ENCODE measurements at places on chromosomes 2 and 18.
A peak's percentile ranks its signal among the peaks of the same experiment; 100 is the strongest.

DNA sequence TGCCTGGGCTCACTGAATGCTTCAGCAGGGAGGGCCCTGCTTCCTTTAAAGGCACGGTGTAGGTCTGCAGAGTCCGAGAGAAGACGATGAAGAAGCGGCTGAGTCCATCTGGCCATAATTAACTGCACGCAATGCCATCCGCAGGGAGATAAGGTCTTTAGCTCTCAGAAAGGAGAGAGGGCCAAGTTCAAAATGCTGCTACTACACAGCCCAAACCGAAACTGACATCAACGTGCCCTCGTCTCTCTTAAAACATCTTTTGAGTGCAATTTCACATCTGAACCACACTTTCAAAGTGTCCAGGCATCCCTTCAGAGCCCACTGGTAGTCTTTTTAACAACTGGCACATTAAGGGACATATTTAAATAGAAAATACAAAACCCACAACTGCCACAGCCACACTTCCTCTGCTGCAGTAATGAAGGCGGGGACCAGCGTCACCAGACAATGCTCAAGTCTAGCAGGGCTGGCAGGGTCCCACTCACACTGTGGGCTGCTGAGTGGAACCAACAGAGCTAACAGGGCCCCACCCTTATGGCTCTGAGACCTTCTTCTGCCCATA is 35.8 kb downstream of the ST3GAL5 start:
- DNase-seq = peak; percentile 40

DNA sequence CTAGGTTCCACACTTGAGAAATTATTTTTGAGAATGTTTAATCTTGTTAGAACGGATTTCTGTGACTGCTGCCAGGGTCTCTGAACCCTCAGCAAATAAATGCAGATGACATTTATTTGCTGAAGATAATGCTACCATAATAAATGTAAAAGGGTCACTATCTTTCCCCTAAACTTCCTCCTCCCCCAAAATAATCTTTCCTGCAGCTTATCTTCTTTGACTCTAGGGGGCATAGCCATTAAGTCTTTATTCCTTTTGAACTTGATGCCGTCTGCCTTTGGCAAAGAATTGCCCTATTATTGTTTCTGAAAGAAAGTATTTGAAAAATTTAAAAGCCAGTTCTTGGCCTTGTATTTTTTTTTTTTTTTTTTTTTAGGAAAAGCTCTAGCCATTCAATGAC is 63.6 kb upstream of the ACSL3 start:
- peak; percentile 61 for DNase-seq

- no peak for DNase-seq
These were observed 2.6 kb downstream of the BZW1 start for GRCh38 chr2:200814276-200814815.

DNA sequence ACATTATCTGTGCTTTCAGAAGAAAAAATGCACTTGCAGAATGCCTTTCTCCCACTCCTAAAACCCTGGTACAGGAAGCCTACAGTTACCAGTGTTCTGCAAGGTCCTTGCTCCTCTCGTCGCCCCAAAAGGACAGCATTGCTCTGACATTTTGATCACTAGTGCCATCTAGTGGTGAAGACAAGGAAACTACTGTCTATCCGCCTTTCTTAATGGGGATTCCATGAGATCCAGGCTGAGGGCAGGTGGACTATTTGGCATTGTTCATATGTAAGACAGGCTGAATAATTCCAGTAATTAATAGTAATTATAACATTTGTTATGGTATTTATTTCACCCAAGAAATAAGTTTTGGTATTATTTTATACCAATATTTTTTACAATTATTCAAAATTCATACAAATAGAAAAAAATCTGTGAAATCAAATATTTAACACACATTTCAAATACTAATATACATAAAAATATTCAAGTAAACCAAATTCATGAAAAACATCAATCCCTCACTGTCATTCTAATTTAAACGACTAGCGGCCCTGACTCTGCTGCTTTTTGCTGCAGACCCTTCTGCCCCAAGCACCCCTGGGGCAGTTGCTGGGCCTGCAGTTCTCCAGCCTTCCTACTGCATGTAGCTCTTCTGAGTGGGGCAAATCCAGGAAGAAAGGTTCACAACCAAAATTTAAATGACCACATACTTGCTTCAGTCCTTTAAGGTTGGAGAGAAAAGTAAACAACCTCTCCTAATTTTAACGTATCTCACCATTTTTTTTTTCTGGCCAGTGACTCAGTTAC is 19.0 kb downstream of the TPGS2 start:
- peak; percentile 83 for DNase-seq

GRCh38 chr2:118983915-118984314 is 41.9 kb downstream of the MARCO start:
- DNase-seq = no peak

- no peak for DNase-seq
These were observed 30.2 kb downstream of the CERKL start for GRCh38 chr2:181626671-181627070.

DNA sequence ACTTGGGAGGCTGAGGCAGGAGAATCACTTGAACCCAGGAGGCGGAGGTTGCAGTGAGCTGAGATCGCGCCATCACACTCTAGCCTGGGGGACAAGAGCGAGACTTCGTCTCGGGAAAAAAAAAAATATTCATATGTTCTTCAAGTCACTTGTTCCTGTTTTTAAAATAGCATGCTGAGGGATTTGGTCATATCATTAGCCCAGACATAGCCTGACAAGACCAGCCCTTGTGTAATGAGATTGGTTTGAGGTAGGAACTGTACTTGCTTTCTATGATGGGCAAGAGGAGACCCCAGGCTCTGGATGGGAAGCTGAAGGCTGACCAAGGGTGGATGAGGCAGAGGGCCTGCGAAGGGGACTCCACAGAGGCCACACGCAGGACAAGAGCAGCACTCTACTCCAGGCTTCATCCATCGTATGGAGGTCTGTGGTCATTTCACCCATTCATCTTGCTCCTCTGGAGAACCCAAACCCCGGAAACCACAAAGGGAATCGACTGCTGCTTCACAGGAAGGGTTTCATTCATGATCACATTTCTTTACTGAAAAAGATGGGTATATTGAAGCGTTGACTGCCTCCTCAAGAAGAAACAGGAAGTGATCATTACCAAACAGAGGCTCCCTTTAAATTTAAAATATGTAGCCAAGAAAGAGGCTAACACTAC is 87.1 kb upstream of the ZNF397 start:
- no peak for DNase-seq

DNA sequence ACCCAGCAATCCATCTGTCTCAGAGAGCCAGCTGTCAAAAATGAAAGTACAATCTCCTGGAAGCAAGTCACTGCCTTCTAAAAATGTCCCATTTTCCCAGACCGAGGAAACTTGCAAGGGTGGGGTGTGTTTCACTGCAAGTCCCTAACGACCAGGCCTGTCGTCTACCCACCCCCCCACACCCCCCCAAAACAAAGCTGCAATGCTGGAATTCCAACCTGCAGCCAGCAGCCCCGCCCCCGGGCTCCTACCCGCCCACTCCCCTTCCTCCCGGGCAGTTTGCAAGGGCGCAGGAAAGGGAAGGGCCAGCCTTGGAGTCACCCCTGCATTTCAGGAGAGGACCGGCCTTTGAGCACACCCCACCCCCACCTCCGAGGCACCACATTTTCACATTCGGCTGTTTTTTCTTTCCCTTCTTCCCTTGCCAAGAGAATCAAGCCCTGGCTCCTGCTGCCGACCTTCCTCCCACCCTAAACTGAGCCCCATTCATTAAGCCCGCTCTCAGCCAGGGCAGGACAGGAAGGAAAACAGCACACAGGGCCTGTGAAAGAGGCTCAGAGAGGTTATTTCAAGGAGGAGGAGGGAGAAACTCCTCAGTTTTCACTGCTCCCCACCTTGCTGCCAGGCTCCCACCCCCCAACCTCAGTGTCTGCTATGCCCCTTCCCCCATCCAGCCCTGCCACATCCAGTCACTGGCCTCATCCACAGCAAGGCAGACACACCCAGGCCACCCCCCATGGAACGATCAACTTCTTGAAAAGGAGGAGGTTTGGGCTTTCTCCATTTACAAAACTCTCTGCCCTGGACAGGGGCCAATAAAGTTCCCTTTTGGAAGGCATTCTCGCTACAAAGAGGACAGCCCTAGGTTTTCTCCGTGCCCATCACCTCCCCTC is 11.3 kb downstream of the SMAD7 start:
- no peak for DNase-seq

- no peak for DNase-seq
These were observed 183.0 kb downstream of the PHLPP1 start for GRCh38 chr18:62898359-62898758.

DNA sequence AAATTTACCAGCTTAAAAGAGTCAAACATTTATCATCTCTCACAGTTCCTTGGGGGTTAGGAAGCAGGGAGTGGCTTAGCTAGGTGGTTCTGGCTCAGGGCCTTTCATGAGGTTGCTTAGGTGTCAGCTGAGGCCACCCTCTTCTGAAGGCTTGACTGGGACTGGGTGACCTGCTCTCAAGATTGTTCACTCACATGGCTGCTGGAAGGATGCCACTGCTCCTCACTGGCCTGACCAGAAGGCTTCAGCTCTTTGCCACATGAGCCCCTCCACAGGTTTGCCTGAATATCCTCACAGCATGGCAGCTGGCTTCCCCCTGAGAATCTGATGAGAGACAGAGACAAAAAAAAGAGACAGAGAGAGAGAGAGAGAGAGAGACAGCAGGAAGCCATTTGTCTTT is 17.3 kb upstream of the RNF152 start:
- no peak for DNase-seq

GRCh38 chr2:98519156-98519555 is 74.5 kb downstream of the INPP4A start:
- DNase-seq = no peak

DNA sequence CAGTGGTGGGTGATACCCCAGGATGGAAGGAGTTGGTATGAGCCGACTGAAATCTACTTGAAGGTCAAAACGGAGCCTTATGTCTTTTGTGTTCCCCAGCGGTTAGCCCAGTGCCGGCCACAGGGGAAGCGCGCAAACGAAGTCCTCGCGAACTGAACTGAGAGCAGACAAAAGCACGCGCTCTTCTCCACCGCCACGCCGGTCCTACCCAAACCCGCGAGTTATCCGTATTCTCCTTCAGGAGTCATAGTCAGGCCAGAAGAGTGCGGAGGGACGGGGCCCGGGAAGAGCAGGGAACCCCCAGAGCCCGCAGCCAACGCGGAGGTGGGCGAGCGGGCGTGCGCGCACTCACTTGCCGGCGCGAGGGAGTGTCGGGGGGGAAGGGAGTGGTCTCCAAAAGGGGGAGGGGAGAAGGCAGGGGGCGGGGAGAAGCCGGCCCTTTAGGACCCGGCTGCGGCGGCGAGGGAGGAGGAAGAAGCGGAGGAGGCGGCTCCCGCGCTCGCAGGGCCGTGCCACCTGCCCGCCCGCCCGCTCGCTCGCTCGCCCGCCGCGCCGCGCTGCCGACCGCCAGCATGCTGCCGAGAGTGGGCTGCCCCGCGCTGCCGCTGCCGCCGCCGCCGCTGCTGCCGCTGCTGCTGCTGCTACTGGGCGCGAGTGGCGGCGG is at the start of gene IGFBP2:
Gene IGFBP2 (plus strand): TSS at position 469 of the 664 bp plus-strand sequence. CDS start 104 bp downstream, at position 573.
- DNase-seq = no peak

DNA sequence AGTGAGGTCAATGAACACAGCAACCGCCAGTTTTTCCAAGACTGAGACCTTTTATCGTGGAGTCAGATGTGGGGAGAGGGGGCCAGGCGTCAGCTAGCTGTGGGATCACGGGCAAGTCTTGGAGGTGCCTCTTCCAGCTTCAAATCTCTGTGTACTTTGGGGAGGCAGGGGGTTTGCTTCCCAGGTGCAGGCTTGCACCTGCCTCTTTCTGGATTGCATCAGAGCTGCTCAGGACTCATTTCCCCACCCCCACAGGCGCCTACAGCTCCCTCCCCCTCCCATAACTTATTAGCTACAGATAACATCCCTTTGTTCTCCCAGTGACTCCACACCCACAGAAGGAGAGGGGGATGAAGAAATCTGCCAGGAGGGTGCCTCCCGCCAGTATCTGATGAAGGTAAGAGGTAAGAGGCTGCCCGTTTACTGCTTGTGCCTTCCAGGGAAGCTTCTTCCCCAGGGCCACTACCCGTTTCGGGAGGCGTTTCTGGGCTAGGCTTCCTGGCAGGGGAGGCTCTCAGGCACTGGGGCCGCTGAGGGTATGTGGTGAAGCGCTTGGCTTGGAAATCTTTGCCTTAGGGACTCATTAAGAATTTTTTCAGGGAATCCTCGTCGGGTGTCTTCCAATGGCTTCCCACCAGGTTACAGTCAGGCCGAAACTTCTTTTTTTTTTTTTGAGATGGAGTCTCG is 18.8 kb upstream of the MRPL33 start:
- no peak for DNase-seq

DNA sequence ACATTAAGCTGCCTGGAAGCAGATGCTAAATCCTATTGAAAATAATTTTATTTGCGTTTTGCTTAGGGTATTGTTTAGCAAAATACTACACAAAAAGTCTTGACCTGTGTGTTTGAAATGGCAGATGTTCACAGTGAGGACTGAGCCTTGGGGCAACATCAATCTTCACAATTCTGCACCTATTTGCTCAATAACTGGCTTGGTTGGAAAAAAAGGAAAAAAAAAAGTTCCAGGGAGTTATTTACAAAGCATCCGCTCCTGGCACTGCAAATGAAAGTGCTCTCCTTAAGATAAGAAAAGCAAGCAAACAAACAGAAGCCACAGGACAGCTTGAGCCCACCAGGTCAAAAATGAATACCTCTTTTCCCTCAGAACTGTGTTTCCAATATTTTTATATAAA is 77.7 kb downstream of the MAP2 start:
- DNase-seq = no peak

DNA sequence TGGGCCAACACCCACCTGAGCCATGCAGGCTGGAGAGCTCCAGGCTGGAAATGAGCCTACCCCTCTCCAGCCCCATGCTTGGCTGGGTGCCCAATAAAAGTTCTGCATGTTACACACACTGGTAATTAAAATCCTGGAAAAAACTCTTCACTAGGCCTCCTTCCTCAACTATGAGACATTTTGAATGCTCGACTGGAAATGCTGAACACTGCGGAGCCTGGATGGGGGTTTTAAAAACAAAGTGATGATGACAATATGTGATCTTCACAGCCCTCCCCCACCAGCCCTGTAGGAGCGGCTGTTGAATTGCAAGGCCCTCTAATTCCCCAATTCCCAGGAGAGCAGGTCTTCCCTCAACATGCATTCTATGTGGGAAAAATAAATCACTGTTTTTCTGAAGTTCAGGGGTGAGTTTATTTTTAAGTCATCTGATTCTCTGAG is 179.2 kb downstream of the TTC32 start:
- DNase-seq = no peak

- DNase-seq = no peak
These were observed 107.8 kb upstream of the ZNF521 start for GRCh38 chr18:25459814-25460213.
